ENCODE measurements at places on chromosomes 1 and 21.

DNA sequence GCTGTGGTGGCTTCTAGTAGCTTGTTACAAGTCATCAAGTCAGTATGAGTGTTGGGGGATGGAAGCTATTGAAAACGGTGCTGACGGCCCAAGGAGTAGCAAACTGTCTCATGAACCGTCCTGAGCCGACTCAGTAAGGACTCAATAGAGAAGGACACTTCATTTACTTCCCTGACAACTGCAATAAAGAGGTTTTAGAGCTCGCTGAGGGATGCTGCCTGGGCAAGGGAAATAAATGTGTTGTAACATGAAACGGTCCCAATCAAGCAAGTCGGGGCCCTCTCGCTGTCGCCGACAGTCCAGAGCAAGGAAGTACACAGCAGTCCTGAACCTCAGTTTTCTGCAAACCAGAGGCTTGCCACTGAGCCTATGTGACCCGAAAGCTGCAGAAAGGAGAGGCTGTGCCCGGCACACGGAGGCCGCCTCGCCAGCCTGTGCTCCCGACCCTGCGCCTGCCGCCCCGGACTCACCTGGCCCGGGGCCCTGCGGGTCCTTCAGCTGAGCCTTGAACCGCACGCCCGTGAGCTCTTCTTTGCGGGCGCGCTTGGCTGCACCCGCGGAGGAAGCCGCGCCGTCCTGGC lies 423 bp downstream of the URB1 start:
- peak; percentile 73 for DNase-seq

- no peak for DNase-seq
Observed at GRCh38 chr1:2049225-2049717, 940 bp upstream of the PRKCZ start.

GRCh38 chr1:94120991-94121390 lies at the start of gene ABCA4:
TSS of gene ABCA4 (minus strand) at chr1:94121148. CDS start at chr1:94121045, 103 bp downstream.
- no peak for DNase-seq

GRCh38 chr1:168083456-168084325 lies 53.0 kb downstream of the GPR161 start:
- DNase-seq: no peak

DNA sequence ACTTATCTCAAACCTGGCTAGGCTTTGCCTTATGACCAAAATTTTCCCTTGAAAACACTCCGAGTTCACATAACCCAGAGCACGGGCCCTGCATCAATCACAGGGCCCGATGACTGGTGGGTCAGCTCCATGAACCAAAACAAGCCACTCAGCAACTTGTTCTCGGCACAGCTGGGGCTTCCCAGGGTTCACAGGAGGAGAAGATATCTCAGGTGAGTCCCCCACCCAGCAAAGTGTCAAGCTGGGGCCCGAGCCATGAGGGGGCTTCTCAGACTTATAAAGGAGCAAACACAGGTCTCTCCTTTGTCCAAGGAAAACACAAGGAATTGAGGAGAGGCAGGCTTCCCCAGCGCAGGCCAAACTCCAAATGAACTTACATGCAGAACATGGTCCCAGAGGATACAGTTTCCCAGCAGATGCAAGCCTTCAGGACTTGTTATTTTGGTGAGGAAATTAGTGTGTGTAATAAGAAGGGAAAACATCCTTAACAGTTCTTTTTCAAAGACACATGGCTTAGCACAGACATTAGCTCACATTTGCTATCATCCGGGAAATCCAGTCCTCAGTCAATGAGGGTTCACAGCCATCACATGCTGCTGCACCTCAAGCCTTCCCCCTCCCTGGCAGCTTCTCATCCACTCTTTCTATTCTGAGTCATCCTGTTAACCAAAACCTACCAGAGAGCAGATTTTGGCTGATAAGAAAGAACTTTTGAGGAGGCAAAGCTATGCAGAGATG lies 98.1 kb upstream of the NFIA start:
- DNase-seq: no peak

- DNase-seq: no peak
Observed at GRCh38 chr1:17214876-17215544, 10.1 kb downstream of the PADI1 start.

- no peak for DNase-seq
Observed at GRCh38 chr1:17696417-17697301, 58.5 kb upstream of the ACTL8 start.

DNA sequence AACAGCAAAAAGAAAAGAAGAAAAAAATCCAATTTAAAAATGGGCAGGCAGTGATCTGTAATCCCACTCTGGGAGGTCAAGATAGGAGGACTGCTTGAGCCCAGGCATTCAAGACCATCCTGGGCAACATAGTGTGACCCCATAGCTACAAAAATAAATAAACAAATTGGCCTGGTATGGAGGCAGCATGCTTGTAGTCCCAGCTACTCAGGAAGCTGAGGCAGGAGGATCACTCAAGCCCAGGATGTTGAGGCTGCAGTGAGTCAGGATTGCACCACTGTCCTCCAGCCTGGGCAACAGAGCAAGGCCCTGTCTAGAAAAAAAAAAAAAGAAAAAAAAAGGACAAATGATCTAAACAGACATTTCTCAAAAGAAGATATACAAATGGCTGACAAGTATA lies 99.6 kb downstream of the EIF4G3 start:
- no peak for DNase-seq

DNA sequence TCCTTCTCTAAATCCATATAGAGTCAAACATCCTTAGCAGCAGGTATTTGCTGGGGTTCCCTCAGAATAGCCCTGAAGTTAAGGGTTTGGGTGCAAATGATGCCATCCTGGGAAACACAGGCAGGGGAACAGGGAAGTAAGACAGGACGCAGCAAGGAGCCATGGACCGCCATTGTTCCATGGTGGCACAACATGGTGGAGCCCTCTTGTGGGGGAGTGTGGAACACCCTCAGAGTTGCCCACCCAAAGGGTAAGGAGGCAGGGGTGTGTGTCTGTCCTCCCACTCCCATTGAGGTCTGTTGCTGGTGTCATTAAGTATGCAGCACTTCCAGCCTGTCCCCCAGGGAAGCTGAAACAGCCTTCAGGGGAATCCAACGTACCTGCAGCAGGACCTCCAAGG lies 20.4 kb upstream of the RCAN1 start:
- DNase-seq: no peak

DNA sequence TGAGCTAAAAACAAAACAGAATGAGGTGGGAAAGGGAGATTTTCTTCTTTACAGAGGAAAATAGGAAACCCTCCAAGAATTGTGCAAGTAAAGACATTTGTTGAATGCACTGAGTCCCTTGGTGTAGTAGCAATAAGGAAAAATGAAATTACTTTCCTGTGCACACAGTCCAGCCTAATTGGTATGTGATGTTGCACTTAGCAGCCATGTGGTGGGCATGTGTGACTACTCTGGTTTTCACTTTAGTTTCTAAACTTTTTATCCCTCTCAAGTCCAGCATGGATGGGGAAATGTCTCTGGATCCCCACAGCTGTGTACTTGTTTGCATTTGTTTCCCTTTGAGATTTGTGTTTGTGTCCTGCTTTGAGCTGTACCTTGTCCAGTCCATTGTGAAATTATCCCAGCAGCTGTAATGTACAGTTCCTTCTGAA lies 7.1 kb upstream of the AGO3 start:
- DNase-seq: no peak

GRCh38 chr21:39669485-39669884 lies 56.7 kb downstream of the B3GALT5 start:
- no peak for DNase-seq
